ENCODE measurements at places on chromosomes 12 and 14. TPM values are rescaled to one million over a fixed set of nuclear protein-coding genes. Genes with fewer than 3 reads are reported as not detected.

- no peak for DNase-seq
These were observed 103.3 kb downstream of the RBM19 start for GRCh38 chr12:113862590-113863454.

IQSEC3 gene
- total RNA-seq, result 0.44 TPM

GRCh38 chr12:124737040-124737419 is 126.6 kb downstream of the SCARB1 start:
- no peak for DNase-seq

GRCh38 chr14:26992403-26993115 is 394.7 kb upstream of the NOVA1 start:
- no peak for DNase-seq

- DNase-seq, result no peak
These were observed 26.5 kb downstream of the RERG start for GRCh38 chr12:15194456-15195368.

DNA sequence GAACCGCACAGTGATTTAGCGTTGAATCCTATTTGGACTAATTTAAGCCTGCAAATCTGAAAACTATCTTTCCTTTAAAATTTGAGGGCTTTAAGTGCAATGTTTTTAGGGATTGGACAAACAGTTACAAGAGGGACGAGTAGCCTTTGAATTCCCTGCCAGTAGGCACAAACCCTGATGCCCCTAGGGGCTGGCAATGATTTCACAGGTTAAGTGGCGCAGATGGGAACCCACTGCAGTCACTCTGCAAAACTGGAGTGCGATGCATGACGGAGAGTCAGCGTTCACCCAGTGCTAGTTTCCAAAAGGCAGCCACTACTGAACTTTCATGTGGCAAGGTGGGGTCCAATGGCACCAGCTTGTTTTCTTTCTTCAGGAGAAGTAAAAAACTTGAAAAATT is 99.4 kb upstream of the FRMD6 start:
- no peak for DNase-seq

GRCh38 chr12:52183544-52183910 is 8.3 kb downstream of the KRT80 start:
- no peak for DNase-seq

- peak; percentile 34 for DNase-seq
These were observed 5.7 kb upstream of the VTI1B start for GRCh38 chr14:67680121-67680602.

DNA sequence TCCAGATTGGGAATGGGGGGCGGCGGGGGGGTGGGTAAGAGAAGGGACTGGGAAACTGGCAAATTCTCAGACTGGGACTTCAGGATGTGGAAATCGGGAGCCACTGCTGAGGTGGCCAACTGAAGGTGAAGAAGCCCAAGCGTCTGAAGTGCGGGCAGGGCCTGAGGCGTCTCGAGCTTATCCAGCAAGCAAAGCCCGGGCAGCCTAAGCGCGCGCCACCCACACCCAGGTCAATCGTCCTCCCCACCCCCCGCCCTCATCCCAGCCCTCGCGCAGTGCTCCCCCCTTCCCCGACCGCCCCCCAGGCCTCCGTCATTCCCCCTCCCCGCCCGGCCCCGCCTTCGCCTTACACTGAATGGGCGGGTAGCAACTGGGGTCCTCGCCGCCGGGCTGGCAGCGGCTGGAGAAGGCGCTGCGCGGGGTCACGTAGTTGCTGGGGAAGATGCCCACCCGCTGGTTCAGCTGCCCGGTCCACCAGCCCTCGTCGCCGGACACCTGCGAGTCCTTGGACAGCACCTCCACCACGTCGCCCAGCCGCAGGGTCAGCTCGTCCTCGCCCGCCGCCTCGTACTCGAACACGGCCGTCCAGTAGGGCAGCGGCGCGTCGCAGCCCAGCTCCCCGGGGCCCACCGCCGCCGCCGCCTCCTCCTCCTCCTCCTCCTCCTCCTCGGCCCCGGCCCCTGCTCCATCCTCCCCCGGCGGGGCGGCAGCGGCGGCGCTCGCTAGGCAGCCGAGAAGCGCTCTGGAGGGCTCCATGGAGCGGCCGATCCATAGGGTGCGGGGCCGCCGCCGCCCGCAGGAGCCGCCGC is 693 bp downstream of the MAP3K9 start:
- DNase-seq, result peak; percentile 20

- DNase-seq, result no peak
These were observed 59.1 kb upstream of the HECTD1 start for GRCh38 chr14:31266437-31267331.

DNA sequence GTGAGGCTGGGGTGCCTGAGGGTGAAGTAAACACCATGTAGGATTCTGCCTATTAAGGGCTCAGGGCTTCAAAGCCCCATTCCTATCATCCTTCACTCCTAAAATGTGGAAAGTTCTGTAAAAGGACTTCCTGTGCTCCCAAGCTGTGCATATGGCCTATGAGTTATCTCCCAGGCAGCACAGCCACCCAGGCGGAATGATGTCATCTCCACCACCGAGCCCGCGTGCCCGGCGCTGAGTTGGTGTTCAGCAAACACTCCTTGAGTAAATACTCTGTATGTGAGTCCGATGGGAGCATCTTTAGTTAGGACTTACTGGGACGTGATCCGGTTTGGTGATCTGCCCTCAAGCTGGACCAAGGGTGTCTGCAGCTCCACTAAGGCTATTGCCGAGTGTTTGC is 437.3 kb downstream of the MED13L start:
- DNase-seq, result no peak

GRCh38 chr14:56181681-56182085 is 63.5 kb downstream of the PELI2 start:
- DNase-seq, result no peak

GRCh38 chr12:23099604-23100003 is 474.6 kb downstream of the ETNK1 start:
- no peak for DNase-seq

- no peak for DNase-seq
These were observed 3.5 kb upstream of the CD63 start for GRCh38 chr12:55732288-55732687.

OVCH1 gene
- total RNA-seq, result not detected

GRCh38 chr12:117695956-117696355 is 272.8 kb downstream of the KSR2 start:
- no peak for DNase-seq

GRCh38 chr14:94036313-94037167 is 10.4 kb downstream of the OTUB2 start:
- DNase-seq, result peak; percentile 69

EGLN3 gene
- 16.0 TPM for total RNA-seq

SLC17A8 gene
- not detected for total RNA-seq

DNA sequence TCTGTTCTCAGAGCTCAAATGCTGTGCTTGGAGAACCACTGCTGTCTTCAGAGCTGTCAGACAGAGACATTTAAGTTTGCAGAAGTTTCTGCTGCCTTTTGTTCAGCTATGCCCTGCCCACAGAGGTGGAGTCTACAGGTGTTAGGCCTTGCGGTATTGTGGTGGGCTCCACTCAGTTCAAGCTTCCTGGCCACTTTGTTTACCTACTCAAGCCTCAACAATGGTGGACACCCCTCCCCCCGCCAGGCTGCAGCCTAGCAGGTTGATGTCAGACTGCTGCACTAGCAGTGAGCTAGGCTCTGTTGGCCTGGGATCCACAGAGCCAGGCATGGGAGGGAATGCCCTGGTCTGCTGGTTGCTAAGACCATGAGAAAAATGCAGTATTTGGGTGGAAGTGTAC is 323.8 kb downstream of the BCAT1 start:
- DNase-seq, result no peak

- no peak for DNase-seq
These were observed 10.0 kb downstream of the SLC39A9 start for GRCh38 chr14:69408331-69408960.

DNA sequence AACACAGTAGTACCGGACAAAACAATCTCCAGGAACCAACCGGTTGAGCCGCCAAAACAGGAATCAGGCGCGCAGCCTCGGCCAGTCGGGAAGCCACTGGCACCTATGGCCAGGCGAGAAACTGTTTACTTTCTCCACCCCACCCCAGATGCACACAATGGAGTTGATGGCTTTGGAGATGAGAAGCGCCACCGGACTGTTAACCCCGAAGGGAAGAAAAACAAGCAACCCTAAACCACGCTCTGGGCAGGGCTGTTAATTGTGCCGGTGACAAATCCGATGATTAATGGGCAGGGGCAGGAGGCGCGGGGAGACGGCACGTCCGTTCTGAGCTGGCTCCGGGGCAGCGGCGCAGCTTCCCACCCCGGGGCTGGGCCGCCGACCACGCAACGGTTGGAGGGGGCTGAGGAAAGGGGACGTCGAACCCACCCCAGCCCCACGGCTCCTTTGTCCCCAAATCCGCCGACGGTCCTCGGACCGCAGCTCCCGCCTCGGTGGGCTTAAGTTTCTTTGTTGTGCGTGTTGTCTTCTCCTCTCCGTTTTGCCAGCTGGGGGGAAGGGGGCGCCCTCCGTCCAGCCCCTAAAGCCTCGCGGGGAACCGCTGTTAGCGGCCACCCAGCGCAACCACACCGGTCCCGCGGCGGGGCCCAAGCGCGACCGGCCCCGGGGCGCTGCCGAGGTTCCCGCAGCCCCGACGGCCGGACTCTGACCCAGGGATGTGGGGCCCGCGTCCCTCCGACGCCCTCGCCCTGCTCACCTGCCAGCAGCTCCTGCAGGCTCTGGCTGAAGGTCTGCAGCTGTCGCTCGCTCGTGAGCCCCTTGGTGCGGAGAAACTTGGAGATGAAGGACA is 790 bp downstream of the BTG1 start:
- peak; percentile 38 for DNase-seq

DNA sequence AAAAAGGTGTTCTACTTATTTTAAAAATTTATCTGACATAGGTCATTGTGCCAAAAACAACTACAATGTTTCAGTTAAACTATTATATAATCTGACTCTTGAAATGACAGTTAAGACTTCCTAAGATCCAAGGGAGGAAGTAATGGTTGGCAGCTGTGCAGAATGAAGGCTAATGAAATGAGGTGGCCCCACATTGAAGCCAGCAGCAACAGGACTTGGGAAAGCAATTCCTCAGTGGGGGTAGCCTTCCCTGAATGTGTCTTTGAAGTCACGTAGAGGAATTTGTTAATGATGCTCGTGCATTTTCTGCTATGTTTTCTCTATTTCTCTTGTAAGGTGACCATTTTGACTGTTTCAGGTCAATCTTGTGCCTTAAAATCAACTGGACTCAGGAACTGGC is 162.4 kb upstream of the DAAM1 start:
- no peak for DNase-seq

CCDC196 gene
- total RNA-seq, result not detected

DNA sequence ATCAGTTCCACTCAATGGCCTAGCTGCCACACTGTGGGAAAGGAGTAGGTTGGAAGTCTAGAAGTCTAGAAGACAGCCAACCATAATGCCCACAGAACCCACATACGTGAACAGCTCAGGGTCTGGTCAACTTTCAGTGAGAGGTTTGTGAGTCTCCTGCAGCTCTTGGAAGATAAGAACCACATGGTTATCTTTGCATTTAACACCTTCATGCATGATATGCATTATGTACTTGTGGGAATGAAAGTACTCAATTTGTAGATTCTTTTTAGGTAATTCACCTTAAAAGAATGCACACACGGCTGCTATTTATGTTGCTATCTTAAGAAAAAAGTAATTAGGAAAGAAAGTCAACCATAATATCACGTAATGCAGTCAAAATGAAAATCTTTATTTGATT is 126.7 kb downstream of the ESRRB start:
- no peak for DNase-seq

- DNase-seq, result no peak
These were observed 16.7 kb downstream of the ARG2 start for GRCh38 chr14:67636361-67636919.

PHETA1 gene
- 3.9 TPM for total RNA-seq

DNA sequence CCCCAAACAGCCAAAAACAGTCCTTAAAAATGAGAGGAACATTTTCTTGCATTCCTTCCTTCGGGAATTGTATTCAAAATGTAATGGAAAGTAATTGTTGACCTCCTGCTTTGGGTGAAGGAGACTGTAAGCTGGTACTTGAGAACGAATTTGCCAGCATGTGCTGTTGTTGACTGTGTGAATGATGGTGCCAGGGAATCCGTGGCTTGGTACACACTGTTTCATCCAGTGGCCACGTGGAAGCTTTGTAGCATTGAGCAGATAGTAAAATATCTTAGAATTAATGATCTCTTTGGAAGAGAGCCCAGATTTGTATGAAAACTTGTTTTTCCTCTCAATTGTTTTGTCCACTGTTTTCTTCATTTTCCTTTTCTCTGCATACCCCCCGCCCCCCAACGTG is 1.7 kb downstream of the ASCL4 start:
- DNase-seq, result no peak

- no peak for DNase-seq
These were observed 24.9 kb upstream of the TMED2 start for GRCh38 chr12:123559468-123559867.

RAPGEF3 gene
- 1.8 TPM for total RNA-seq

MANSC4 gene
- not detected for total RNA-seq

DNA sequence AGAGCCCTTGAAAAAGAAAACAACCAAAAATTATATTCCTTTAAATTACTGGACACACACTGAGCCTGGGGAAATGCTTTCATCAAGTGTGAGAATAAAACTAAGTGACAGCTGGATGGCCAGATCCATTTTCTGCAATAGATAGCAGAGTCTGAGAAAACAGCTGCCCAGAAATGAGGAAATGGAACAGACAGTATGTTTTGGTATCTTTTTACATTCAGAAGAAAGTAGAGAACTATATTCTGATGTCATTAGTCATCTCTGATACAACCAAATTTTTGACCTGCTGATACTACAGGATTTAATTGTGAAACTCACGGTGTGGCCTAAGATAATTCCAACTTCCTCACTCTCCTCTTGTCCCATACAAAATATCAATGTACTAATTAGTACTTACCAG is 78.2 kb downstream of the HMGA2 start:
- DNase-seq, result no peak

SLC2A3 gene
- total RNA-seq, result 456 TPM

- no peak for DNase-seq
These were observed 102.4 kb upstream of the C14orf180 start for GRCh38 chr14:104477117-104477623.

DNA sequence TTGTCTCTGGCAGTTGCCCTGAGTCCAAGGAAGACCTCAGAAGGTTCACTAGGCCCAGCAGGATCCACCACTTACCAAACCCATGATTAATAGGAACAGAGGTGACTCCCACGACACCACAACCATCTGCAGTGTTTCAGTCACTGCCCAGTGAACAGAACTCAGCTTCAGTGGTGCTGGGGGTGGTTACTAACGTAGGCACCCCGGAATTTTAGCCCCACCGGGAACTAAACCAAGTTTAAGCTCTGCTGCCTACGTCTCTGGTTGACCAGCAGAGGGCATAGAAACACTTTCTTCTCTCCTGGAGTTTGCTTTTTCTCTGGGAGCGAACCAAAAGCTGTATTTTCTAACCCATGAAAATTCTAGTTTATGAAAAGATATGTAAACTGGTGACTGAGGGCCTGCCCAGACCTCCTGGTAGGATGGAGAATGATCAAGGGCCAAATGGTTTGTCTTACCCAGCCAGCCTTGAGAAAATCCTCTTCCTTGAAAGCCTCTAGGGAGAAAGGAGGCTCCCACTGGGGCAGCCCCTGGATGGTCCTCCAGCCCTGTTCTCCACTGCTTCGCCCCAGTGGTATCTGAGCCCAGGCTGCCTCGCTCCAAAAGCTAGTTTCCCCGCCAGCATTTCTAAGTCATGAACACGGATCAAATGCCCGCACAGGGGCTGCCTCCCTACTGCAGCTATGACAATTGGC is 379.8 kb downstream of the DPF3 start:
- no peak for DNase-seq

- no peak for DNase-seq
These were observed 13.6 kb downstream of the PACS2 start for GRCh38 chr14:105328070-105328677.
